ENCODE measurements at places on chromosomes 4 and X.

DNA sequence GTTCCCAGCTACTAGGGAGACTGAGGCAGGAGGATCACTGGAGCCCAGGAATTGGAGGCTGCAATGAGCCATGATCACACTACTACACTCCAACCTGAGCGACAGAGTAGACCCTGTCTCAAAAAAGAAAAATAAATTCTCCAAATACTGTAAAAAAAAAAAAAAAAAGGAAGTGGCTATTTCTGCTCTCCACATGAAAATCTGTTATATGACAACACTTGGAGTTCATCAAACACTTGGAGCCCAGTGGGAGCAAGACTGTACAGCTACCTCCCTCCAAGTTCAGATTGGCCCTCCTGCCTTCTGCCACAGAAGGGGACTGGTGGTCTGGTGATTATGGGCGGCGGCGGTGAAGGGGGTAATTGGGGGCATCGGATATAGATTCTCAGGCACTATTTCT, 9.0 kb upstream of the CLDN34 start:
- no peak for DNase-seq

DNA sequence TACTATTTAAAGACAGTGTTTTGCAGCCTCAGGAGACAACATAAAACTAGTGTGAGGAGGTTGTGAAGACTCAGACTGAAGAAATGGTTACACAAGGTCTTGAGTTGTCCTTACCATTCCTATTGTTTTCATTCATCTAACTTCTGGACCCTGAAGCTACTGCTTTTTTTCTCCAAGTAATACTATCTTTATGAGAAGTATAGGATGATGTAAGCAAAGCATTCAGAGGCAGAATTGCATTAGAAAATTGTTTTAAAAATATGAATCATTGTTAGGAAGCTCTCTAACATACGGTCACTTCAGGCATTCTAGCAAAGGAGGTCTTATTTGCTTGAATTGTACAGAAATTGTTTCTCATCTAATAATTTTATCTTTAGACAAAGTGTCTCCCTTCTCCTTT, 357.8 kb downstream of the TLL1 start:
- no peak for DNase-seq

DNA sequence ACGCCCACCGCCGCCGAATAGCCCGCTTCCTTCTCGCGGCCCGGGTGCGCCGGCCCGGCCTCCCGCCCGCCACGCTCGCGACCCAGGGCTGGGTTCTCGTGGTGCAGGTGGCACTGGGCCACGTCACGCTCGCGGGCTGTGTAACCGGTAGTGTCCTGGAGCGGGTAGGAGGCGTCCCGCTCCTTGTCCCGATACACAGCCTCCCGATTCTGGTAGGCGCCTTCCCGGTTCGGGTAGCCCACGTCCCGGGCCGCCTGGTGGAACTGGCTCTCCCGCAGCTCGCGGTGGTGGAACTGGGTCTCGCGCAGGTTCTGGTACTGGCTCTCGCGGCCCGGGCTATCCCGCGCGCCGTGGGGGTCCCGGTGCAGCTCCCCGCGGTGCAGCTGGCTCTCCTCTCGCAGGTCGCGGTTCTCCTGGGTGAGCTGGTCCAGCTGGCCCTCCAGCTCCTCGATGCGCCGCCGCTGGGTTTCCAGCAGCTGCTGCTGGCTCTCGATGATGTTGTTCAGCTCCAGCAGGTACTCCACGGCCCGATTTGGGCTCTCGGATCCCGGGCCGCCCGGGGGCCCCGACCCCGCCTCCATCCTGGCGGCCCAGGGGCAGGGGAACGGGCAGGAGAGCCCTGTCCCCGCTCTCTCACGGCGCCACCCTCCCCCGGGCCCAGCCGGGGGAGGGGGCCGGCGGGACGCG, 39.3 kb upstream of the IQSEC2 start:
- DNase-seq, result peak; percentile 51

- DNase-seq, result no peak
Measured at GRCh38 chrX:37800717-37801116, 20.9 kb downstream of the CYBB start.

DNA sequence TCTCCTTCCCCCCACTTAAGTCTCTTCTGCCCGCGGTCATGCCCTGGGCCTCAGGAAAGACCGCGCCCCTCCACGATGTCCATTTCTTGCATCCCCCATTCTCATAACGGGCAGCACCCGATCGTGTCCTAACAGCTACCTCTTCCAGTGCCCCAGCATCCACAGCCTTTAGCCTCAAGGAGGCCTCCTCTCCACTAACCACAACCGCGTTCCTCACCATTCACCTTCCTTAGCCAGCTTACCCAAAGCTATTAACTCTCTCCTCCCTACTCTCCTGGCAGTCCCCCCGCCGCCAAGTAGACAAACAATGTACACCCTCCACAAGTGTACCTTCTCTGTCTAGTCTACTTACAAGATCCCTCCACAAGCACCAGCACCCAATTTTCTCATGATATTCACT, 58.6 kb upstream of the PAGE5 start:
- DNase-seq, result no peak
